ENCODE measurements at places on chromosomes 3 and 15.
A peak's percentile ranks its signal among the peaks of the same experiment; 100 is the strongest.

DNA sequence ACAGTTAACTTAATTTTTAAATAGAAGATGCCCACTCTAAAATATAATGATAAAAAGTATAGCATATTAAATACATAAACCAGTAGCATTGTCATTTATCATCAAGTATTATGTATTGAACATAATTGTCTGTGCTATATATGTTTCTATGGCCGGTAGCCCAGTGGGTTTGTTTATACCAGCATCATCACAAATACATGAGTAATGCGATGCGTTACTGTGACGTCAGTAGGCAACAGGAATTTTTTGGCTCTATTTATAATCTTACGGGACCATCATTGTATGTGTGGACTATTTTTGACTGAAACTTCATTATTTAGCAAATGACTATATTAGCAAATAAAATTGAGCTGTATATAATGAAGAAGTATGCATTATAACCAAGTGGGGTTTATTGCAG lies 82.1 kb downstream of the FLNB start:
- DNase-seq = no peak

GRCh38 chr15:72599855-72600464 lies 54.5 kb upstream of the GOLGA6B start:
- peak; percentile 34 for DNase-seq

- no peak for DNase-seq
These were observed 1.4 kb upstream of the TNFSF10 start for GRCh38 chr3:172524611-172525010.

DNA sequence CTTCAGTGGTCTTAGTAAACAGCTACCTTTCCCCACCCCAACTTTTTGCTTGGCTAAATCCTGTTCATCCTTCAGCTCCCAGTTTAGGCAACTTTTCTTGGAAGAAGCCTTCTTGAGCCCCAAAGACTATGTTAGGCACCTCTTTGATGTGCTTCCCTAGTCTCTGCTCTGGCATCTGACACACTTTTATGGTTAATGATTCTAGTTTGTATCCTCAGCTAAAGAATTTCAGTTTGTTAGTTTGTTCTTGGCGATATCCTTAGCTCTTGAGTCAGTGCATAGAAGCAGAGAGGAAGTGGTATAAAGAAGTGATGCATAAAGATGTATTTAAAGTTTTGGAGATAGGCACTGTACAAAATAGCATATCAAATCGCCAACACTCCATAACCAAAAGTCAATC lies 168.4 kb downstream of the WDR72 start:
- DNase-seq = no peak

- no peak for DNase-seq
These were observed 6.8 kb downstream of the LTK start for GRCh38 chr15:41506796-41507341.

GRCh38 chr3:94137377-94137776 lies 74.5 kb downstream of the NSUN3 start:
- DNase-seq = no peak

- peak; percentile 22 for DNase-seq
These were observed 1037.9 kb downstream of the EPHA3 start for GRCh38 chr3:90145094-90145860.

GRCh38 chr3:155663467-155664212 lies 81.2 kb downstream of the PLCH1 start:
- no peak for DNase-seq

DNA sequence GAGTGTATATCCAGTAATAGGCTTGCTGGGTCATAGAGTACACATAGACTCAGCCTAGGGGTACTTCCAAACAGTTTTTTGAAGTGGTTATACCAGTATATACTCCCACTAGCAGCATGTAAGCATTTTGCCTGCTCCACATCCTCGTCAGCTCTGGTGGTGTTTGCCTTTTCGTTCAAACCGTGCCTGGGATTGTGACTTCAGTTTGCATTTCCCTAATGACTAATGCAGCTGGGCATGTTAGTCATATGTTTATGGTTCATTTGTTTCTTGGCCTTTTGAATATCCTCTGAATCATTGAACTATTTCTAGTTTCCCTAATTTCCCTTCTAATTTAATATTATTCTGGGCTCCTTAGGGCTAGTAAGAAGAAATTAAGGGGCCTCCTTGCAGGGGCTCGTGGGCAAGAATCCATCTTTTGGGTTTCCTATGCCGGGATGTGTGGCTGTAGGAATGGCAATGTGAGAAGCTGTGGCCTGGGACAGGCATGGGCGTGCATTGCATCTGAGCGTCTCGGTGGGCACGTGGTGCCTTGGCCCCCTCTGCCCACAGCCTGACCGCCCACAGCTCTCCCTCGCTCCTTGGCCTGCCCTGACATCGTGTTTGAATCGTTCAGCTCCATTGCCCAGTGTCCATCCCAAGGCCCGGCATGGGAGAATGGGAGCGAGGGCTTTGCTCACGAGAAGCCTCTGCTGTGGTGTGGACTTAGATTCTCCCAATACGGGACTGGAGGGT lies 26.4 kb downstream of the FAH start:
- DNase-seq = no peak

DNA sequence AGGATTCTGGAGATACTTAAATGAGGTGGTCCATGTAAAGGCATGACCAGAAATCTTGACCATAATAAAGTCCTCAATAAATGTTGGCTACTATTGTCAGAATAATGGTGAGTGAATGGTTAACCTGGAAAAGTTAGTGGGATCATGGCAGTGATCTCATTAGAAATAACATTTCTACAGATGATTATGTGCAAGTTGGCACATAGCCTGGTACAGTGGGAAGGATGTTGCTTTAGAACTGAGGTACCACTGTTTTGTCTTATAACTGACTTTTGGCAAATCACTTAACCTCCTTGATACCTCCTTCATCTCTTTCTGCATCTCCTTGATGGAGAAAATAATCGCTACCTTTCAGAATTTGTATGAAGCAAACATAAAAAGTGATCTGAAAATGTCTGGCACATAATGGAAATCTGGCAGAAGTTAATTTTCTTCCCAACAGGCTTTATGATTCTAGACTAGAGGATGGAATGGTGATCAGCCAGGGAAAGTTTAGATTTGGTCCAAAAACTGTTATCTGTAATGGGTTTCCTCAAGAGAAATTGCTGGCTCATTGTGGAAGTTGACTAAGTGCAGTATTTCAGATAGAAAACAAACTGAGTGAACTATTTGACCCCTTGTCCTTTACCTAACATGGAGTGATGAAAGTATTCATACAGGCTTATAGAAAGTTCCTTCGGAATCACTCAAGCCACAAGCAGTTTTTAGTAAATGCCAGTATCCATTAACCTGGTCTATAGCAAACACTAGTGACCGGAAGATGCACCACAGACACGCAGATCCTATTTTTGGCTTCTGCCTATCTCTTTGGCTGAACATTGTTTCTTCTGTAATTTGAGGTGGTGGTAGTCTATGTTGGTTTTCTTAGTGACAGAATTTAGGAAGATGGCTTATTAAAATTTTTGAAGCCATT lies 449.6 kb upstream of the TGFBR2 start:
- no peak for DNase-seq

DNA sequence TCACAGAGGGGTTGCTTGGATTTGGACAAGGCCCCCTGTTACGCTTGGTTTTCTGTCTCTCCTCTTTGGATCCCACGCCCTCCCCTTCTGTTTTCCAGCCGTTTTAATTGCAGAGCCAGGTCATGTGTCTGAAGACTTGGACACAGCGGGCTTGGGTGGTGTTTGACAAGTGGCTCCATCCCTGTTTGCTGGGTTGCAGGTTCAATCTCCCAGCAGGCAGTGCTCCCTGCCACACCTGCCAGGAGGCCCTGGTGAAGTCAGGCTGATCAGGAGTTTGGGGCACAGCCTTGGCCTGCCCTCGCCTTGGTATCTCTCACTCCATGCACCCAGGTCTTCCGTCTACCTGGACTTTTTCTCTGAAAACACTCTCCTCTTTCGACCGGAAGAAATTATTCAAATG lies 59.0 kb downstream of the PLXNA1 start:
- peak; percentile 18 for DNase-seq

DNA sequence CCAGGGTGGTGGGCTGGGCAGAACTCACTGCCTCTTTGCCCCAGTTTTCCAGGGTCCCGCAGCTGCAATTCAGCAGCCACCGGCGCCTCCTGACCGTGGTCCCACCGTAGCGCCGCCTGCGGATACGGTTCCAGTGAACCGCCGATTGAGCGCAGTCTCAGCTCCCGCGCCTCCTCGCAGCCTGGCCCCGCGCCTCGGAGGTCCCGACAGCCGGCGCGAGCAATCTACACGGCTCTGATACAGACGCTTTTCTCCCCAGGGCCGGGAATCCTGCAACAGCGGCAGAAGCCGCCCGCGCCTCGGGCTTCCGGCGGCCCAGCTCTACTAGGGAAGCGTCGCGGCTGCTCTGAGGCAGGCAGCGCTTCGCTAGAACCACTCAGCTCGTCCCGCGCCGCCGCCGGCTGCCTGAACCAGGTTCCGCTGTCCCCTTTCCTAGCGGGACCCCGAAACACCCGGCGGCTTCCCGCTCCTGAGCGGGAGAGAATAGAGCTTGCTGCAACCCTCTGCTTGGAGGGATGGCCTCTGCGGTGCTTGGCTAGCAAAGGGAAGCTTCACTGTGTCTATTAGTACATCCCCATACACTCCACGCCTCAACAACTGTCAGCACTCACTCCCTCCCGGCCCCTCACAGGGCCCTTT lies 3.1 kb downstream of the FOXL2NB start:
- peak; percentile 55 for DNase-seq

DNA sequence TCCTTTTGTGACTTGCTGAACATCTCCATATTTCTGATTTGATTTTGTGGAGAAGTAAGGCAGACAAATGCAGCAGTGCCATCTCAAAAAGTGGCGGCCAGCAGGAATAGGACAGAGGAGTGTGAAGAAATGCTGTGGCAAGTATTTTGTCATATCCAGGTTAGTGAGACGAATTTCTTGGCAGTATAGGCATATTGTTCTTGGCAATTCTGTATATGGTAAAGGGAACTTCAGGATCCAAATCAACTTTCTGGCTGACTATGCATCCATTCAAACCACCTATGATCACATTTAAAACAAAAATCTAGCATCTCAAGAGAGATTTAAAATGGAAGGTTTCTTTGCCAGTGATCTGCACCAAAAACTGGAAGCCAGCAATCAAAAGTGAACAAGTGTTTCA lies 228.0 kb downstream of the DTWD1 start:
- no peak for DNase-seq

All from right hindlimb (tissue), 1 donor.